ENCODE measurements at places on chromosomes 6 and 20. TPM values are rescaled to one million over a fixed set of nuclear protein-coding genes. Genes with fewer than 3 reads are reported as not detected.

The ADGRB3 gene
- 1.4 TPM for total RNA-seq

DNA sequence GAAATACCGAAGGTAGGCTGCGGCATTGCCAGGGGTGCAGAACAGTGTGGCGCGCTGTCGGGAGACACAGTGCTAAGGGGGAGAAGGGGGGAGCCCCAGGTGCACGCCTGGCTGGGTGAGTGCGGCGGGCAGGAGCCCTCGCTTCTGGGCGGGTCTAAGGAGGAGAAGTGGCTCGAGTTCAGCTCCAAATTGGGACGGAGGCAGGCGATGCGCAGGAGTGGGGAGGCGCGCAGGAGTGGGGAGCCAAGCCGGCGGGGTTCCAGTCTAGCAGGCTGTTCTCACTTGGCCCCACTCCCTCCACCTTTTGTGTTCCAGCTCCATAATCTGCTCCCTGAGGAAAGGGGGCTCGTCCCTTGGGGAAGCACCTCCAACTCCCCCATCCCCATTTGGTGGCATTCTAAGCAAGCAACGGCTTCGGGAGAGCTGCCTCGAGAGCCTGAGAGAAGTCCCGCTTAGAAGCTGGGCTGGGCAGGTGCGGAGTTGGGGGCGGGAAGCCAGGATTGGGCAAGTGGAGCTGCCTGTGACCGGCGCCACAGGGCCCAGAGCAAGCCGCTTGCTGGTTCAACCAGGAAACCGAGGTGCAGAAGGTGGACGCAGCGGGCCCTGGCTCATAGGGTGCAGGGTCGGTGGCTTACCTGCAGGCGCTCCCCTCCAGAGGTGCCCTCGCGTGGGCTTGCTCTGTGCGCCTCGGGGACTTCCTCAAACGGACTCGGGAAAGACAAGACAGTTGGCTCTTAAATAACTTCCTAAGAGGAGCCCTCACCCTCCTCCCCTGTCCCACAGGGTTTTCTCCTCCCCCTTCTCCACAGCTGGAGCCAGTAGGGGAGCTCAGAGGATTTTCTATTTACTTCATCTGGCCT is at the start of gene F13A1:
TSS of gene F13A1 (minus strand) at position 711 of the 860 bp plus-strand sequence. CDS start 1,998 bp downstream, outside the sequence.
- no peak for DNase-seq

GRCh38 chr20:63440366-63440955 is 32.0 kb downstream of the KCNQ2 start:
- DNase-seq: no peak

GRCh38 chr6:115131709-115132490 is 789.1 kb upstream of the HS3ST5 start:
- DNase-seq: no peak

The GJA1 gene
- total RNA-seq: 6.8 TPM

DNA sequence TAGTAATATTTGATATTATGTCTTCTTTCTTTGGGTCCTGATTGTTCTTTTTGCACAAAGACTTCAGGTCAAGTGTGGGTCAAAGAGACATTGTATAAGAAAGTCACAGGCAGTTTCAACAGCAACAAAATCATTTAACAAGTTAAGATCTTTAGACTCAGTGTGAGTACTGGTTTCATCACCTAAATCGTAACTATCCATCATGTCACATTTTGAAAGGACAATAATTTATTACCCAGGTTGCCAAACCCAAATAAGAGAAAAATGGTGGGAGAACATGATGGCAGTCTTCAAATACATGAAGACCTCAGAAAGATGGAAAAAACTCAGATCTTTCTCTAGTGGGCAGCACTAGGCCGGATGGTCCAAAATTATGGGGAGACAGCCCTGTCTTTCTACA is 55.5 kb upstream of the BCLAF1 start:
- no peak for DNase-seq

The KCNQ5 gene
- total RNA-seq: 28.9 TPM

The THBS2 gene
- 0.06 TPM for total RNA-seq

The B3GALT4 gene
- total RNA-seq: 11.7 TPM

The SRPK1 gene
- total RNA-seq: 52.0 TPM

DNA sequence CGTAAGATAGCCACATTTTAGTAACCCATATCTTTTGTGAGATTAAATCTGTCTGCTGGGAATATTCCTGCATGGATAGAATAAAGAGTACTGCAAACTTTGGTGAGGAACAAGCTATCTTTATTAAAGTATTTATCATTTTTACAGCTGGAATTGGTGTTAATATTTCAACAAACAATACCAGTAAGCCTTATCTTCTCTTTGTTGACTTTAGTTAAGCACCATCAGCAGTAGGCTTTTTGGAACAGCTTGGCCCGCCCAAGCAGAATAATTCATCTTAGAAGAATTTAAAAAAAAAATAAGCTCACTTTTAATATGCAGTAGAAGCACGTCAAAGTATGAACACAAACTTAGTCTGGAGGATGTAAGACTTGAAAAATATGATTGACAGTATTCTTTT is 917.8 kb upstream of the ADGRB3 start:
- DNase-seq: peak; percentile 74

- no peak for DNase-seq
Observed at GRCh38 chr20:1477896-1478490, 11.3 kb upstream of the NSFL1C start.

The PFDN6 gene
- 72.8 TPM for total RNA-seq

DNA sequence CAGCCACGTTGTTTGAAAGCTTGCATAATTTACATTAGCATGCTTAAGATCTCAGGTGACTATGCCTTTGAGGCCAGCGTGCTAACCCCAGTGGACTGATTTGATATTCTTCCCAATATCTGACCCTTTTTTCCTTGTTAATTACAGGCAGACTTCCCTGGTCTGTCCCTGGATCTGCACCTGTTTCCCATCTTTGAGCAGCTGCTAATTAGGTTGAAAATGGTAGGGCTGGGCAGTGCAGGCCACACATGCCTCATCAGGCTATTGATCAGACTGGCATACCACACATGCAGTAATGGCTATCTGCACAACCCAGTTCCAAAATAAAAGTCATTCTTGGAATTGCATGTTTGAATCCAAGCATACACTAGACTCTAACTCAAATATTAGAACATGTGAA is 164.3 kb upstream of the TFAP2D start:
- DNase-seq: no peak

DNA sequence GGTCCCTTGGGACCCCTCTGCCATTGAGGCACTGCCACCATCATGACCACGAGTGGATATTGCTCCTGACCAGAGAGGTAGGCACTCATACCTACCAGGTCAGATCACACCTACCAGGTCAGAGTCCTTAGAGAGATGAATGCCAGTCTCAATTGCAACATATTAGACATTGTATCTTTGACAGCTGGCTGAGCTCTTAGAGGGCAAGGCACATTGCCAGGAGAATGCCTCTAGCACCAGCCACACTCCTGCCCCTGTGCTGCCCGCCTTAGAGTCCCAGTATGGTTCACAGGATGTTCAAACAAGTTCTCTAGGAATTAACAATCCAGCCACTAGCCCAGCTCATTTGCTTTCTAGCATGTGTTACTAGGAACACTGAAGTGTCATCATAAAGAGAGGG is 65.9 kb downstream of the TMEM244 start:
- no peak for DNase-seq

The APOBEC2 gene
- total RNA-seq: 135 TPM

- DNase-seq: peak; percentile 45
Observed at GRCh38 chr6:157823528-157824370, 703 bp downstream of the SNX9 start.

DNA sequence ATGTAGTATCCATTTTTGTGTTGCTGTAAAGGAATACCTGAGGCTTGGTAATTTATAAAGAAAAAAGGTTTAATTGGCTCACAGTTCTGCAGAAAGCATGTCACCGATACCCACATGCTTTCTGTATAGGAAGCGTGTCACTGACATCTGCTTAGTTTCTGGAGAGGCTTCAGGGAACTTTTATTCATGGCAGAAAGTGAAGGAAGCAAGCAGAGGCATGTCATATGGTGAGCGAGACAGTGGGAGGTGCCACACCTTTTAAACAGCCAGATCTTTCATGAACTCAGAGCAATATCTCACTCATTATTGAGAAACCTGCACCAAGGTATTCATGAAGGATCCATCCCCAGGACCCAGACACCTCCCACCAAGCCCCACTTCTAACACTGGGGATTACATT is 3.5 kb downstream of the SUMO4 start:
- no peak for DNase-seq

- DNase-seq: no peak
Observed at GRCh38 chr20:53128004-53128403, 155.8 kb downstream of the TSHZ2 start.

- DNase-seq: no peak
Observed at GRCh38 chr20:32019563-32020463, 9.6 kb downstream of the CCM2L start.

DNA sequence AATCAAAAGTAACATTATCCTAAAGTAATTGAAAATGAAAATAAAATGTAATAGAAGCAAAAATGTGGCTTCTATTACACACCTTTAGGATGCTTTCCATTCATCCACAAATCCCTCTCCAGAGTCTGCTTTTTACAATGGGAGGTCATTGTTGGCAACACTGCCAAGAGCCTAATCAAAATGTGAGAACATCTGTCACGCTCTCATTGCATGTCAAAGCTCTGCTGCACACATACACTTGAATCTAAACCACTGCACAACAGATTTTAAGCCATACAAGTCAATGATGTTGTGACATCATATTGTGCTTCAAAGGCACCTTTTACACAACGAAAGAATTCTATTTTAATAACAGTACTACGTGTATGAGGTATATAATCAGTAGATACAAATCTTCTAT is 82.1 kb downstream of the PREP start:
- no peak for DNase-seq

DNA sequence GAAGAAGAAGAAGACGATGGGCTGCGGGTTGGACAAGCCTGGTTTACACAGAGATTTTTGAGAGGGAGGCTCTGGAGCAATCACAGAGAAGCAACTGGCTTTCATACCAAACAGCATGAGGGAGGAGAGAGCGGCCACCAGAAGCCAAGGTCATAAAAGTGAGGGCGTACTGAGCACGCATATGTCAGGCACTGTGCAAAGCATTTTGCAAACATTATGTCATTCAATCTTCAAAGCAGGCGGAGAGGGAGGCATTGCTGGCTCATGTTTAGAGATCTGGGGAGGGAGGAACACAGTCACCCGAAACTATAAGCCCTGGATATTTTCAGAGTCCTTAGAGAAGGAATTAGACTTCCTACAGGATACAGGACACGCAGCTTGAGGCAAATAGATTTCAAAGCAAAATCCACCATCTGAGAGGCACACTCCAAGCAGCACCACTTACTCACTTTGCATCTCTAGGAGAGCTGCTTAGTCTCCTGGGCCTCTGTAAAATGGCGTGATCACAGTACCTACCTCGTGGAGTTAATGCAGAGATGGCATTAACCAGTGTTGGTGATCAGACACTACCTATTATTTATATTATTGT is 24.6 kb downstream of the RAMACL start:
- DNase-seq: no peak

The PROKR2 gene
- total RNA-seq: not detected

DNA sequence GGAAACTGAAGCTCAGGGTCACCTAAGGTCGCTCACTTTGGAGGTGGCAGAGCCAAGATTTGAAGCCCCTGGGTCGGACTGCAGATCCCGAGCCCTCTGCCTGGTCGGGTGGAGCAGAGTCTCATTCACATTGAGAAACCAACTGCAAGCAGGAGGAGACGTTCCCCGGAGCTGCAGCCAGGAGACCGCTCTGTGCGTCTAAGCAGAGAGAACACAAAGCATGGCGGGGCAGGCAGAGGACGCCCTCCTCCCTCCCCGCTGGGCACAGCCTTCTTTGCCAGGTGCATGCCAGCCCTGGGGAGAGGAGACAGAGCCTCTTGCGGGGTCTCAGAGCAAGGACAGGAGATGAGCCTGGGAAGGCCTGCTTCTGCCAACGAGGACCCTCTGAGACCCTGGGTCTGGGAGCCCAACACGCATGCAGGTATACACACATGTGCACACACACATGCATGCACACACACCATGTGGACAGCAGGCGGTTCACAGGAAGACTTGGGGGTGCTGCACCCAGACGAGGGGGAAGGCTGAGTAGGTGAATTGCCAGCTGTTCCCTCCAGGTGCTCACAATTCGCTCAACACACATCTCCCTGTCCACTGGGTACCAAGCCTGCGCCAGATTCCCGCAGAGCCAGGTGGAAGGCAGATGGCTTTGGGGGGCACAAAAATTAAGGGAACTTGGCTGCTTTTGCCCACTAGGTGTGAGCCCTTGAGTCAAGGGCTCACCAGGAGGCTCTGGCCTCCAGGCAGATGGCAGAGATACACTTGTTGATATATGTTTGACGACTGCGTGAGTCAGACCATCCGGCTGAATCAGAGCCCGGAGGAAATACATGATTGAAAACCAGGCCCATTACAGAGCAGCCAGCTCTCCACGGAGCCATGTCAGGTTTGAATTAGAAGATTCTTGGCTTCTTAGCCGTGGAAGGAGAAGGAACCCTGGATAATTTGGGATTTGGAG is 5.5 kb upstream of the NTSR1 start:
- no peak for DNase-seq

- DNase-seq: peak; percentile 27
Observed at GRCh38 chr6:32932132-32932868, 8.5 kb downstream of the HLA-DMB start.

GRCh38 chr20:25567286-25567685 is 18.0 kb downstream of the NINL start:
- no peak for DNase-seq
